ENCODE measurements at places on chromosomes 5 and 9. TPM values are rescaled to one million over a fixed set of nuclear protein-coding genes. Genes with fewer than 3 reads are reported as not detected.

Gene PCDHGC4
- polyA plus RNA-seq: 91.8 TPM

Gene C1QTNF2
- polyA plus RNA-seq: 5.6 TPM

Gene MYMK
- not detected for polyA plus RNA-seq

Gene SLC2A6
- 26.3 TPM for polyA plus RNA-seq

Gene ORM2
- not detected for polyA plus RNA-seq

Data from spinal cord (tissue), 10 donors.